ENCODE measurements at places on chromosomes 5 and 9.
A peak's percentile ranks its signal among the peaks of the same experiment; 100 is the strongest.

- DNase-seq: no peak
Observed at GRCh38 chr5:149478761-149479160, 72.5 kb downstream of the CSNK1A1 start.

DNA sequence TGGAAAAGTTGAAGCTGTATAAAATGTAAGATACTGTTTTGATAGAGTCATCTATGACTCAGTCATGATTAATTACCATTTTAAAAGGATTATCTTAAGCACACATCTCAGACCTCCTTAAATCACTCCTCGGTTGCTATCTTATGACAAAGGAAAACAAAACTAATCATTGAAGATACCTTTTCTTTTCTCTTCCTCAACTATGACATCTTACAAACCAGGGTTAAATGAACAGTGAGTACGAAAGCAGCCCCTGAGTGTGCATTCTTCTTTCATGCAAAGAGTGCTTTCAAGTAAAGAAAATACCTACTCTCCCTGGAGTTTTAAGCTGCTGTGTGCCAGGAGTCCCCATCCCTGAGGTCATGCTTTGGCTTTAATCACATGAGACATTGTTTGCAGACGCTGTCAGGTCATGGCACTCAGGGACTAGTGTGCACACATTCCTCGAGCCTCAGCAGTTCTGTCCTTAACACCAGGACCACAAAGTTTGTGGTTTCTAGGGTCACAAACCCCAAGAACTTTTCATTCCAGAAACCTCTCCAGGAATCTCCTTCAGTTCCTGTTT lies 86.7 kb upstream of the ICE1 start:
- no peak for DNase-seq

DNA sequence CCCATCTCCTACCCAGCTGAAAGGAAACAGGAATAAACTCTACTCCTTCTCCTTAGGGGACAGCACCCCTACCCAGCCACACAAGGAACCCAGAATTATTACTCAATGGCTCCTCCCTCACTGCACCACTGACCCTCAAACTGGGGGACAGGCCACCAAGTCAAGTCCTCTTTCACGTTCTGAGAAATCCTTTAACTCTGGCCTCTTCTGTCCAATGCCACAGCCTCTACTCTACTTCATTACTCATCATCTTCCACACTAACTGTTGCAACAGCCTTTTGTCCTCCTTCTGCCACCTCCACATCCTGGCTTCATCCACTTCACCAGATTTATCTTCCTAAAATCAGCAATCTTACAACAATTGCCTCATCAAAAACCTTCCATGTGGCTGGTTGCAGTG lies 6.8 kb downstream of the TTC39B start:
- no peak for DNase-seq

DNA sequence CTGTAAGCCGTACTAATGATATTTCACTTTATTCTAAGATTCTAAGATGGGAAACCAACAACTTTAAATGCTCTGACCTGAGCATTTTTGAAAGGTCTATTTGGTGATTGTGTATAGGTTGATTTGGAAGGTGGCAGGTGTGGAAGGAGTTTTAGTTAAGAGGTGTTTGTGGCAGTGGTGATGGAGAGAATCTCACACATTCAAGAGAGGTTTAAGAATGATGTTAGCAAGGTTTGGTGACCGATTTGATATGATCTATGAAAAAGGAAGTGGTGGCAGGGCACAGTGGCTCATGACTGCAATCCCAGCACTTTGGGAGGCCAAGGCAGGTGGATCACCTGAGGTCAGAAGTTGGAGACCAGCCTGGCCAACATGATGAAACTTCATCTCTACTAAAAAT lies 319.2 kb upstream of the CD180 start:
- no peak for DNase-seq

DNA sequence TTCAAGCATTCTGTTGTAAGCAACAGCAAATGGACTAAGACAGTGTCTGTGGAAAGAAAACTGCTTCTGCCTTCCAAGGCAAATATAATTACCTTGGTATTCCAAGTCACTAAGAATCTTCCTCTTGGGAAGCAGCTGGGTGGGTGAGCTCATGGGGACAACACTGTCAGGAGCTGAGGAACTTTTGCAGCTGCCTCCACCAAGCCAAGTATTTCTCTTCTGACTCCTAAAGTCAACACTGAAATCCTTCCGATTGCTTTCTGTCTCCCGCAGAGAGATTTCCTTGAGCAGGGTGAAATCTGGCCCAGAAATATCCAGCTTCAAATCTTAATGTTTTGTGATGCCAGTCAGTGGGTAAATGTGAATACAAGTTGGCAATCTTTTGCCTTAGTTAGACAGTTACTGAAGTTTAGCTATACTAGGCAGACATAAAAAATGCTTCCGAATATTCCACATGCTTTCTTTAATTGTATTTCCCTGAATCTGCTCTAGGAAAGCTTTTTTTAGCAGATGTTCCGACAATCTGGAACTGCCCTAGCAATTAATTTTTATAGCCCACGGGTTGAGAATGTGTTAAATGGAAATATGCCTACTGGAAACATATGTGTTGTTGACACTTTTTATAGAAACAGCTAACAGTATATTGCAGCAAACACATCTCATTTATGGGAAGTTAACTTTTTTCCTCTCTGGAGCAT lies 369.9 kb upstream of the DAB2 start:
- no peak for DNase-seq

DNA sequence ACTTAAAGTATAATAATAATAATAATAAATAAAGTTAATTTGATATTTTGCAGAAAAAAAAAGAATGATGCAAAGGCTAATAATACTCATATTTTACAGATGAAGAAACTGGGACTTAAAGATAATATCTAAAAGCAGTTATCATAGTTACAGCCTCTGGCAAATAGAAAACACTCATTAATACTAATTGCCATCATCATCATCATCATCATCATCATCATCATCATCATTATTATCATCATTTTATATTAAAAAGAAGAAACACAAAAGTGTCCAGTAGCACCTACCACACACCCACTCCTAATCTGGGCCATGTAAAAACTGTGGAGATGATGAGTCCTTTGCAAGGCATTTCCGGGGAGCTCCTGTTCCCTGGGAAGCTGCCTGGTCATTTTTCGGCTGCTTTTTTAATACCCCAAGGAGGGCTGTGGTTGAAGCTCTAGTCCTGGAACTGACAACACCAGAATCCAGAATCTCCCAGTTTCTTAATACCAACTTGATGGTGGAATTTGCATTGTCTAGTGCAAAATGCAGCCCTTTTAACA lies 70.8 kb downstream of the HTR4 start:
- DNase-seq: no peak

- no peak for DNase-seq
Observed at GRCh38 chr9:78023003-78023741, 8.4 kb downstream of the GNAQ start.

DNA sequence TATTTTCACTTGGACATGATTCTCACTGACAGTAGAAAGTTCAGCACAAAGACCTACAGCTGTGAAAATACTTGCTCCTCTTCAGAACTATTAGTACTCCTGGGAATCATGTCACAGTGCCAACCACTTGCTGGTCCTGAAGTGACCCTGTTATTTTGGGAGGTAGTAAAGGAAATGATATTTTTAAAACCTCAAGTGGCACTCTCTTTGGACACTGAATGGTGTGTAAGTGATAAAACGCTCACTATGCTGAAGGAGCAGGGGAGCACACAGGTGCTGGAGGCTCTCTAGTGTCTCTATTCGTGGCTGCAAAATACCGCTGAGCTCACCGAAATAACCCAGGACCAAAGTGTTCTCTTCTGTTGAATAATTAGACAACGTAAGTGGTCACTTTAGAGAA lies 76.9 kb upstream of the SPATA31D4 start:
- no peak for DNase-seq

DNA sequence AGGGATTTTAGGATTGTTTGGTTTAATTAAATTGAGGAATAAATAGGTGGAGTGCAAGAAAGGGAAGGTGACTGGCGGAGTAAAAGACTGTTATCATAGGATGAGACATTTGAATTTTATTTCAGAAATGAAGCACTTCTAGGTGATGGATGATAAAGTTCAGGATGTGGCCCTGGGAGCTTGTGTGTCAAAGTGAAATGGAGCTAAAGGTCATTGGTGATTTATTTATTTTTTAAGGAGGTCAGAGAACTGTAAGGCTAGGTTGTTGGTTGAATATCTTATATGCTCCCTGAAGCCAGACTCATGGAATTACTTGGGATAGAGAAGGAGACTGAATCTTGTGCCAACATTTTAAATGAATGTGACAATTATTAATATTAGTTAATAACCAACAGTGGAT lies 40.5 kb downstream of the PBX3 start:
- DNase-seq: no peak

DNA sequence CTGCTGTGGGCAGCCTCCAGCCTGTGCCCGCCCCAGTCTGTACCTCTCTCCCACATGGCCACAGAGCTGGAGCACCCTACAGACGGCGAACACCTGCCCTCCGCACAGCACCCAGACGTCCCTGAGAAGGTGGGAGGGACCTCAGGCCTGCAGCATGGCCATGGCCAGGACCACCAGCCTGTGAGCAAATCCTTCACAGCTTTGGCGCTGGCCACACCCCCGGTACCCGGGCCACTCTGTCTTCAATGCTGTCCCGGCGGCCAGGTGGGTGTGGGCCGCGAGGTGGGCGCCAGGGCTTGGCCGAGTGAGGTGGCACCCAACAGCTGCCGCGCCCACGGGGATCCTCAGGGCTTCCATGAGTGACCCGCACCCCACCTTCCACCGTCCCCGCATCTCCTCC lies 18.7 kb downstream of the NOTCH1 start:
- no peak for DNase-seq

- peak; percentile 58 for DNase-seq
Observed at GRCh38 chr5:140239939-140240700, 62.8 kb downstream of the PFDN1 start.

DNA sequence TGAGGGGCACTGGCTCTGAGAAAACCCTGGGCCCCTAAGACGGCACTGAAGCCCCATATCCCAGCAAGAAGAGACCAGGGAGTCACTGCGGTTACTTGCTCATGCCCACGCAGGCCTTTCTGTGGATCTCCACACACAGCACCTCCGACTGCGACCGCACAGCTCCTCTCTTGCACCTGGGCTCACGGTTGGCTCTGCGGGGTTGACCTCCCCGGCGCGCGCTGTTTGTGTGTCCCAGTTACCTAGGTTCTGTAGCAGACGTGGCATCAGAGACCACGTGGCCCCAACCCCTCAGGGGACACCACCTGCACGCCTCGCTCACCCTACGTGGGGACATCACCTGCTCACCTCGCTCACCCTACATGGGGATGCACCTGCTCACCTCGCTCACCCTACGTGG lies 12.7 kb downstream of the LPCAT1 start:
- DNase-seq: no peak

GRCh38 chr5:103561685-103562452 lies 720 bp downstream of the NUDT12 start:
- DNase-seq: no peak

DNA sequence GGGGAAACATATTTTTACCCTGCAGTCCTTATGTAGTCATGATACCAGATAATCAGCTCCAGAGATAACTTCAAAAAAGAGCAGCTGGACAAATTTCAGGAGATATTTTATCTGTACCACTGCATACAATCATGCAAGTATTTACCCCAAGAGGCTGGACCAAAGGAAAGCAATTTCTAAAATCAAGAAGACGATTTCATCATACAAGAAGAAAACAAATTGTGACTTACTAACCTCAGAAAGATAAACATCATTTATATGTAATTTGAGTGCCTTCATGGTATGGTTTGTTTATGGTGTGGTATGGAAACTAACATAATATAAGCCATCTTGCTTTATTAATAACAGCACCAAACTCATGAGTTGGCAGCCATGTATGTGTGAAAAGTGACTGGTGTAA lies 603.6 kb downstream of the PSAT1 start:
- DNase-seq: no peak

GRCh38 chr5:96333391-96333790 lies 99.7 kb downstream of the PCSK1 start:
- no peak for DNase-seq

DNA sequence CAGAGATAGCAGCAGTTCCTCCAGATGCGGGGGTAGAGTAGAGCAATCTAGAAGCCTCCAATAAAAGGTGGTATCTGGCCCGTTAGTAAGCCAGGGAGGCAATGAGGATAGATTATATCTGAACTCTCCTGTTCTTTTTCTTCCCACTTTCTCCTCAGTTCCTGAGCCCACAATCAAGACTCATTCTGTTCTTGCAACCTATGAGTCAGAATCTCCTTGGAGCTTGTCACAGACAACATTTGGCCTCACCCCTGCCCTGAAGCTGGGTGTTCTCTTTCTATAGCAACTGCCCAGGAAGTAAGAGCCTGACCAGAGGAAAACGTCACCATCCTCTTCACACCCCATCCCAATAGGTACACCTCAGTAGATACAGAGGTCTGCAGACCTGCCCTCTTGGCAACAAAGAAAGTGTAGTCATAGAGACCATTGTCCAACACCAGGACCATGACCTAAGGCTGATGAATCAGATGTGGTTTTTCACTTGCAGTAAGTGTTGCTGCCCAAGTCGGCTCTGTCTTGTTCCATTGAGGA lies 76.3 kb upstream of the PCA3 start:
- DNase-seq: no peak

DNA sequence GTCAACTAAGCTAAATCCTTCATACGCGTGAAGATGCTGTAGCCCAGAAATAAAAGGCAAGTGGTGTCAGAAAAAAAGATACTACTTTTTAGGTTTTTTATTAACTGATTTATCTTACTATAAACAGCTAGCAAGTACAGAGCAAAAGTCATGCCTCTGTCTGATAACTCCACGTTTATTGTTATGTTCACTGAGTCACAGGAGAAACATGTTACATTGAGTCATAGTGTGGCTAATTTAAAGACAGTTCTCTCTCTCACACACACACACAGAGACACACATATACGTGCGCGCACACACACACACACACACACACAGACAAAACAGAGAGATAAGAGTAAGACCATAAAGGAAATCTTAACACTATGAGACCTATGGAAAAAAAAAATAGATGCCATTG lies 770.0 kb upstream of the CDH10 start:
- DNase-seq: no peak

GRCh38 chr5:84091127-84091799 lies 293.4 kb downstream of the EDIL3 start:
- no peak for DNase-seq

DNA sequence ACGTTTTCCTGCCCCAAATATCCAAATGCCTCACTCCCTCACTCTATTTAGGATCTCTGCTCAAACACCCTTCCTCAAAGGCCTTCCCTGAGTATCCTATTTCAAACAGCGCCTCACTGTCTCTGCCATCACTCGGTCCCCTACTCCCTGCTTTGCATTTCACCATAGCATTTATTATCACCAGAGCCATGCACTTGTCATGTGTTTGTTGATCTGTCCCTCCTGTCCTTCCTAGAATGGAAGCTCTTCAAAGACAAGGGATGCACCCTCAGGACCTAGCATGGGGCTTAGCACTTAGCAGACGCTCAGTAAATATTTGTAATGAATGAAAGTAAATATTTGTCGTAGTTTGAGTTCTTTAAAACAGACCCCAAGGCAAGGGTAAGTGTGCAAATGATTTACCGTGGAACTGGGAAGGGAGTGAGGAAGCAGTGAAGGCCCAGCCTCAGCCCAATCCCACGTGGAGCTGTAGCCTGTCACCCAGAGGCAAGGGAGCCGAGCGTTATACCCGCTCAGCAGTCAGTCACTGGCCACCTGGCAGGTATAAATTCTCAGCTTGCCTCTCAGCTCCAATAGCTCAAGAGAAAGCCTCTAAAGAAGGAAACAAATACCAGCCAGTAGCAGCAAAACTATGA lies 97.7 kb upstream of the KIF2A start:
- no peak for DNase-seq
